ENCODE measurements at places on chromosomes 4 and X. TPM values are rescaled to one million over a fixed set of nuclear protein-coding genes. Genes with fewer than 3 reads are reported as not detected.
A peak's percentile ranks its signal among the peaks of the same experiment; 100 is the strongest.

MECP2 gene
- 51.9 TPM for total RNA-seq

PFKFB1 gene
- not detected for total RNA-seq

RHOXF2 gene
- not detected for total RNA-seq

BST1 gene
- 2.4 TPM for total RNA-seq

CT47B1 gene
- total RNA-seq = not detected

NLGN3 gene
- total RNA-seq = 1.7 TPM

CFAP47 gene
- total RNA-seq = 1.8 TPM

MMAA gene
- 6.8 TPM for total RNA-seq

CDK16 gene
- 181 TPM for total RNA-seq

DNA sequence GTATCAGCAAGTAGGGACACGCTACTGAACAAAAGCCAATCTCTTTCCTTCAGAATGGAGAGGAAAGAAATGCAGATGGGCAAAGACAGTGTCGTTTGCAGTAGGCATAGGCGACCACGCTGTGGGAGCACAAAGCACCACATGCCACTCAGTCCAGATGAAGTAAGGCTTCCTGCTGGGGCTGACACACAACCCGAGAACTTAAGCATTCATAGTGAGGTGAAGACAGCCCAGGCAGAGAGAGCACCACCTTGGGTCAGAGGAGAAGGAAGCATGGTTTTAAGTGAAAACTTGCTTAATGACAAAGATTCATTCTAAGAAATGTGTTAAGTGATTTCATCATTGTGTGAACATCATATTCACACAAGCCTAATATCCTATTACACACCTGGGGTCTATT, 238.8 kb downstream of the MGST2 start:
- H3K4me3 ChIP-seq = no peak overlapping the region
- H3K27me3 ChIP-seq = no peaks in the 10 kb centered on the region
- no peak overlapping the region for H3K27ac ChIP-seq
- H3K36me3 ChIP-seq = no peaks in the 10 kb centered on the region
- peaks cover 27% of the 10 kb centered on the region for H3K4me1 ChIP-seq

DNA sequence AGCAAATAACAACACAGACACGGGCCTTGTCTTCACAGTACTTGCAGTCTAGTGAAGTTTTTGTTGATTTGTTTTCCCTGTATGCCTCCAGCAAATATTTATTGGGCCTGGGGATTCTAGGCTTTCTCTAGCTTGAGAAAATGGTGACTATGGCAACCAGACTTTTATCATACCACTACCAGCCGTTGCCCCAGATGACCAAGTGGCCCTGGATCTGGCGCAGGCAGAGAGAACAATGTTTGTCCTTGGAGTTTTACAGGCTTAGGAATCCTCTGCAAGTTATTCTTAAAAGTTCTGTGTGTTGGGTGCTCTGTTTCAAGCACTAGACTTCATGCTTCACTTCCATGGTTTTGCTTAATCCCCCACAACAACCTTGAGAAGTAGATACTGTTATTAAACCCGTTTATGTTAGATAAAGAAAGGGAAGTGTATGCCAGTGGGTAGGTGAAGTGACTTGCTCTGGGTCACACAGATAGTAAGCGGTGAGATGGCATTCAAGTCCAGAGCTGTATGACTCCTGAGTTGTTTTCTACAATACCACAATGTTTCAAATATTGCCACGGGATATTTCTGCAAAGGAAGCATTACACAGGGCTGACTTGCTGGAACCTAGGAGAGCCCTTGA, 94.6 kb downstream of the AKAP4 start:
- H3K4me1 ChIP-seq = no peaks in the 10 kb centered on the region
- no peaks in the 10 kb centered on the region for H3K27me3 ChIP-seq
- H3K4me3 ChIP-seq = no peak overlapping the region
- DNase-seq = no peak
- H3K36me3 ChIP-seq = no peaks in the 10 kb centered on the region

DNA sequence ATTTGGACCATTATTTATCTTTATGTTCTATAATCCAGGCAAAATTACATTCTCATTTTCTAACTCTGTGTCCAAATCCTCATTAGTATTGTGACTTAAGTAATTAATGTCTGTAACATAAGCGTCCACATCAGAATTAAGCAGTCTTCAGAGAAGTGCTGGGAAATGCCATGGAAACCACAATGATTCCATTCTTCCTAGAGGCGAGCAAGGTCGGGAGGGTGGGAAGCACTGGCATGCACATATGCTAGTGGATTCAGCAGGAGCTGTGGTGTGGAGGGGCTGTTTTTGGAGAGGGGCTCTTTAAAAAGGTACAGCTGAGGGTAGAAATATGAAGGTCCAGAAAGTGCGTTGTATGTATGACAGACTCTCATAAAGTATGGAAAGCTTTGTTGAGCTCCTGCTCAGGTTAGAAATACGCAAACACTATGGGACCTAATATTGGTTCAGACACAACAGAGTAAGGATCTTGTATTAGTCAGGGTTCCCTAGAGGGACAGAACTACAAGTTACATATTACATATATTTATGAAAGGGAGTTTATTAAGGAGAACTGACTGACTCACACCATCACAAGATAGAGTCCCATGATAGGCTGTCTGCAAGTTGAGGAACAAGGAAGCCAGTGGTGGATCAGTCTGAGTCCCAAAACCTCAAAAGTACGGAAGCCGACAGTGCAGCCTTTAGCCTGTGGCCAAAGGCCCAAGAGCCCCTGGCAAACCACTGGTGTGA, 61.5 kb downstream of the GLRA2 start:
- no peaks in the 10 kb centered on the region for H3K4me1 ChIP-seq
- no peak overlapping the region for H3K4me3 ChIP-seq
- H3K36me3 ChIP-seq = no peaks in the 10 kb centered on the region
- no peak for DNase-seq

- H3K27ac ChIP-seq = no peak overlapping the region
- H3K36me3 ChIP-seq = no peaks in the 10 kb centered on the region
- H3K4me3 ChIP-seq = no peak overlapping the region
- peaks cover 19% of the 10 kb centered on the region for H3K27me3 ChIP-seq
- H3K4me1 ChIP-seq = no peaks in the 10 kb centered on the region
Observed at GRCh38 chr4:182042945-182043344, 200.3 kb upstream of the TENM3 start.

DNA sequence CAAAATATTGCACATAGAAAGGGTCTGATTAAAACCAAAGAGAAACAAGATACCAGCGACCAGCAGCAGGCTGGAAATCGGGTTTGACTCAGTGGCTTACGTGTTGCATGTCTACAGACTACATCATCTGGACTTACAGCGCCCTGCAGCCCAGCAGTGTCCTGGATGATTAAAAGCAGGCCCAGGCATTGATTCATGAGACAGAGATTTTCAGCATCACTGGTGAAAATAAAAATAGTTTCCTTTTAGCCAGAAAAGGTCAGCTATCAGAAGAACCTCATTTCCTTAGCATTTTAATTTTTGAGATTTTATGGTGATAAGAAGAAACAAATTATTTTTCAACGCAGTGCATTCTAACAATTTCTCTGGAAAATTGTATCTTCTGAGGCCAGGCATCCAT, 190.6 kb downstream of the PTTG2 start:
- no peaks in the 10 kb centered on the region for H3K4me1 ChIP-seq
- H3K27ac ChIP-seq = no peak overlapping the region
- no peak for DNase-seq
- no peaks in the 10 kb centered on the region for H3K36me3 ChIP-seq
- H3K4me3 ChIP-seq = no peak overlapping the region

- H3K4me1 ChIP-seq = no peaks in the 10 kb centered on the region
- H3K36me3 ChIP-seq = no peaks in the 10 kb centered on the region
- DNase-seq = no peak
- no peak overlapping the region for H3K27ac ChIP-seq
Observed at GRCh38 chr4:184955636-184956035, 62.7 kb upstream of the HELT start.

DNA sequence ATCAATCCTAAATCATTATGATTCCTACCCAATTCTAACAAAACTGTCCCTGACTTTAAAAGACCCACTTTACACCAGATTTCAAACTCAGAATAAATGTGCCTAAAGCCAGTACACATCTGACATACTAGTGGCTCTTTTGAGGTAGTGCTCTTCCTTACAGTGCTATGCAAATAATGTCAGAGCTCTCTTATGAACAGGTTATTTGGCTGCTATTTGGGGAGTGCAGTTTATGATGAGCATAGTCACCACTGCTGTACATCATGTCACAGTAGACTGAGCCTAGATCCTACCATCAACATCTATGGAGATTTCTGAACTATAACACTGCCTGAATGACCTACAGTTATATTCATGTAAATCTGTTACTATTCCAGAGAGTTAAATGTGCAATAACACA, 50.4 kb upstream of the PAGE5 start:
- no peak for DNase-seq
- H3K27me3 ChIP-seq = no peaks in the 10 kb centered on the region
- H3K36me3 ChIP-seq = no peaks in the 10 kb centered on the region
- H3K27ac ChIP-seq = no peak overlapping the region
- H3K4me3 ChIP-seq = no peak overlapping the region

- H3K36me3 ChIP-seq = no peaks in the 10 kb centered on the region
- H3K27ac ChIP-seq = peak overlapping the region; percentile 84
- H3K4me3 ChIP-seq = no peak overlapping the region
- no peaks in the 10 kb centered on the region for H3K27me3 ChIP-seq
- H3K4me1 ChIP-seq = no peaks in the 10 kb centered on the region
Observed at GRCh38 chrX:128759745-128760144, 707.5 kb upstream of the ACTRT1 start.

DNA sequence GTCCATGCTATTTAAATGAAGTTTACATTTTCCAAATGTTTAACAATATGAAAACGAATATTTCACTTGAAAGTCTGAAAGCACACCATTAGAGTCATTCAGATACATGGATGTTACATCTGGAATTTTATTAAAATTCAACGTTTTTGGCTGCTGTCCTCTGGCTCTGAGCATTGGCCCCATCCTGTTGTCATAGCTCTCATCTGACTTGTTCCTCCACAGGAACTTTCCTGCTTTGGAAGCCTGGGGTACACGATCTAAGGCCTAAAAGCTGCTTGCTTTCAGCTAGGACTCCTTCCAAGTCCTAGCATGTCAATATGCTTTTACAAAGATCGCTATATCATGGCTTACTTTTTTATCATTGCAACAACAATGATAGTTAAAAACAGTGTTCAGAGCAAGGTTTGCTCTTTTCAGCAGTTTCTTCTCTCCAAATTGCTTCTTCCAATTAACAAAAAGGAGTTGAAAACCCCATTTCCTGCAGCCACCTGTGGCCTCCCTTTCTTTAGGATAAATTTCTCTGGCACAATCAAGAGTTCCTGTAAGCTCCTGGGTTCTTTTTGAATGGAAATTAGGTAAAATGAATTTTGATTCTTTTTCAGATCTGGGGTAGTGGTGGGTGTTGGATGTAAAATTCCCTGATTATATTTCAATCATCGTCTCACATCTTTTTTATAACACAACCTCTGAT, 413.4 kb upstream of the AGA start:
- H3K36me3 ChIP-seq = no peaks in the 10 kb centered on the region
- H3K4me1 ChIP-seq = no peaks in the 10 kb centered on the region
- H3K27ac ChIP-seq = no peak overlapping the region
- no peaks in the 10 kb centered on the region for H3K27me3 ChIP-seq

- H3K27me3 ChIP-seq = no peaks in the 10 kb centered on the region
- no peak overlapping the region for H3K27ac ChIP-seq
Observed at GRCh38 chrX:13876652-13877051, 59.8 kb upstream of the GPM6B start.

GRCh38 chr4:53747401-53747800, 156.1 kb upstream of the LNX1 start:
- H3K27ac ChIP-seq = no peak overlapping the region
- H3K27me3 ChIP-seq = no peaks in the 10 kb centered on the region
- no peak for DNase-seq
- no peak overlapping the region for H3K4me3 ChIP-seq
- H3K36me3 ChIP-seq = no peaks in the 10 kb centered on the region
- H3K4me1 ChIP-seq = no peaks in the 10 kb centered on the region

GRCh38 chrX:112839856-112840255, 775 bp downstream of the AMOT start:
- H3K4me1 ChIP-seq = no peaks in the 10 kb centered on the region
- no peaks in the 10 kb centered on the region for H3K36me3 ChIP-seq
- H3K27ac ChIP-seq = no peak overlapping the region

DNA sequence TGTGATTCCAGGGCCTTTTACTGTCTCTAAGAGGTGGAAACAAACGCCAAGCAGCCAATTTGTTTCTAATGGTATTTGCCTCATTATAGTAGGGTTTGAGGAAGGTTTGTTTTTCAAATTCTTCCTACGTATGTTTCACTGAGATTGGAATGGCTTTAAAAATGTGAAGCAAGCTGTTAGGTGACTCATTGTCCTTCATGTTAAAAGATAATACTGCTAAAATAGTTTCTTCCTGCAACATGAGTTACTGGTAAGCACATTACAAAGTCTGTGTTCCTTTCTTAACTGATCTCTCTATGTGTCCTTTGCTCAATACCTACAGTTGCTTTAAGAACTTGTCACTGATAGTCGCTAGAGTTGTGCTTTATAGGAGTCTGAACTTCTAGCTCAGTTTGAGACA, 1183.9 kb downstream of the RPA4 start:
- no peak for DNase-seq
- no peaks in the 10 kb centered on the region for H3K36me3 ChIP-seq
- H3K27ac ChIP-seq = no peak overlapping the region
- H3K4me3 ChIP-seq = no peak overlapping the region
- no peaks in the 10 kb centered on the region for H3K4me1 ChIP-seq
- H3K27me3 ChIP-seq = no peaks in the 10 kb centered on the region

DNA sequence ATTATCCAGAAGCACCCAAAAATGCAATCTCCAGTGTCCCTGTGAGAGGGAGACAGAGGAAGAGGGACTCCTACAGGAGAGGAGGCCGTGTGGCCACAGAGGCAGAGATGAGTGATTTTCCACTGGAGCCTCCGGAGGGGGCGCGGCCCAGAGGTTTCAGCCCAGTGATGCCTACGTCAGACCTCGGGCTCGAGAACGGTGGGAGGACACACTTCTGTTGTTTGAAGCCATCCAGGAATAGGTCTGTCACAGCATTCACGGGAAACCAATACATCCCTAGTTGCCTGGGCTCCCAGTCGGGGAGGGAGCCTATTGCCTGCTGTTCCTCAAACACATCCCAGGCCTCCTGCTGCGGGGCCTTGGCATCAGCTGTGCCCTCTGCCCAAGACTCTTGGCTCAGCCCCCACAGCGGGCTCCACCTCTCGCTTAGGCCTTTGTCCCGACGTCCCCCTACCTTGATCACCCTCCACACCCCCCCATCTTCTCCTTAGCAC, 39.2 kb upstream of the HMX1 start:
- H3K27ac ChIP-seq = no peak overlapping the region
- no peak overlapping the region for H3K4me3 ChIP-seq
- H3K36me3 ChIP-seq = no peaks in the 10 kb centered on the region

Measured in A673 (cell line).